A673 (cell line): ENCODE measurements at places on chromosomes 2 and 18. TPM values are rescaled to one million over a fixed set of nuclear protein-coding genes. Genes with fewer than 3 reads are reported as not detected.

GKN2 gene
- not detected in 2 replicates for total RNA-seq

ACVR1 gene
- total RNA-seq = 17.1 and 18.3 TPM in 2 replicates

ALPI gene
- not detected in 2 replicates for total RNA-seq

SERPINB11 gene
- not detected in 2 replicates for total RNA-seq

CDH2 gene
- total RNA-seq = 15.0 and 30.2 TPM in 2 replicates

GULP1 gene
- 7.2 and 9.5 TPM in 2 replicates for total RNA-seq

BOLL gene
- total RNA-seq = not detected in 2 replicates

VWA3B gene
- not detected in 2 replicates for total RNA-seq

SLC4A3 gene
- 0.52 and 1.5 TPM in 2 replicates for total RNA-seq

ACADL gene
- total RNA-seq = 0.15 TPM in 1 of 2 replicates, not detected in the other

KCNJ3 gene
- total RNA-seq = not detected in 2 replicates

GCG gene
- not detected in 2 replicates for total RNA-seq

OBSL1 gene
- 23.1 and 46.6 TPM in 2 replicates for total RNA-seq

THUMPD2 gene
- 14.1 and 14.8 TPM in 2 replicates for total RNA-seq

SLC40A1 gene
- total RNA-seq = 1.5 and 1.9 TPM in 2 replicates

CD226 gene
- total RNA-seq = 0.71 and 1.1 TPM in 2 replicates

AFF3 gene
- not detected in 2 replicates for total RNA-seq

CPLX4 gene
- not detected in 2 replicates for total RNA-seq

CELF4 gene
- total RNA-seq = not detected in 2 replicates

FNDC4 gene
- total RNA-seq = 1.3 and 3.1 TPM in 2 replicates

NPHP1 gene
- total RNA-seq = 4.5 and 6.1 TPM in 2 replicates

SCYGR6 gene
- not detected in 2 replicates for total RNA-seq

MTA3 gene
- total RNA-seq = 57.1 and 70.1 TPM in 2 replicates

IL1RL1 gene
- total RNA-seq = not detected in 2 replicates

GKN1 gene
- total RNA-seq = not detected in 2 replicates

ATP6V1B1 gene
- 6.4 and 6.5 TPM in 2 replicates for total RNA-seq

ALK gene
- 10.8 and 14.7 TPM in 2 replicates for total RNA-seq

NR4A2 gene
- 1.1 and 1.8 TPM in 2 replicates for total RNA-seq

FBXO15 gene
- total RNA-seq = 2.4 and 2.5 TPM in 2 replicates

ABCB11 gene
- 0.07 TPM in 1 of 2 replicates, not detected in the other for total RNA-seq

DIPK1C gene
- total RNA-seq = not detected in 2 replicates

CNOT11 gene
- total RNA-seq = 51.7 and 53.7 TPM in 2 replicates

OSBPL1A gene
- total RNA-seq = 26.1 and 30.7 TPM in 2 replicates

GPR35 gene
- 2.7 and 2.9 TPM in 2 replicates for total RNA-seq

GNAL gene
- total RNA-seq = 0.06 and 0.15 TPM in 2 replicates

LHCGR gene
- not detected in 2 replicates for total RNA-seq

PAX3 gene
- 39.3 and 47.2 TPM in 2 replicates for total RNA-seq

MYOM1 gene
- total RNA-seq = 0.37 and 0.46 TPM in 2 replicates

SLC39A6 gene
- 58.1 and 70.7 TPM in 2 replicates for total RNA-seq

ORC2 gene
- total RNA-seq = 48.6 and 56.0 TPM in 2 replicates

TMEM169 gene
- 1.1 and 1.7 TPM in 2 replicates for total RNA-seq

IL36B gene
- not detected in 2 replicates for total RNA-seq

ZNF804A gene
- total RNA-seq = 2.5 and 3.4 TPM in 2 replicates

ASIC4 gene
- 0.45 and 1.2 TPM in 2 replicates for total RNA-seq

KIAA2012 gene
- total RNA-seq = 0.13 TPM in 1 of 2 replicates, not detected in the other

EN1 gene
- total RNA-seq = not detected in 2 replicates

M1AP gene
- total RNA-seq = not detected in 2 replicates

CDKL4 gene
- total RNA-seq = 0.79 and 1.1 TPM in 2 replicates

SLC4A1AP gene
- 29.7 and 30.4 TPM in 2 replicates for total RNA-seq

CYBRD1 gene
- total RNA-seq = 7.3 and 8.5 TPM in 2 replicates

IL1RL2 gene
- total RNA-seq = not detected in 2 replicates

LCT gene
- total RNA-seq = 0.37 and 0.39 TPM in 2 replicates

DSC3 gene
- not detected in 2 replicates for total RNA-seq

PSD4 gene
- 0.60 and 1.8 TPM in 2 replicates for total RNA-seq

ANO7 gene
- 0.45 and 0.96 TPM in 2 replicates for total RNA-seq

RAD51AP2 gene
- 0.13 and 0.24 TPM in 2 replicates for total RNA-seq

ZNF142 gene
- total RNA-seq = 53.3 and 65.3 TPM in 2 replicates

CNDP1 gene
- total RNA-seq = not detected in 2 replicates

SPATA3 gene
- total RNA-seq = not detected in 2 replicates
